Keratinocyte (primary cell): ENCODE measurements at places on chromosomes 12 and 14.

DNA sequence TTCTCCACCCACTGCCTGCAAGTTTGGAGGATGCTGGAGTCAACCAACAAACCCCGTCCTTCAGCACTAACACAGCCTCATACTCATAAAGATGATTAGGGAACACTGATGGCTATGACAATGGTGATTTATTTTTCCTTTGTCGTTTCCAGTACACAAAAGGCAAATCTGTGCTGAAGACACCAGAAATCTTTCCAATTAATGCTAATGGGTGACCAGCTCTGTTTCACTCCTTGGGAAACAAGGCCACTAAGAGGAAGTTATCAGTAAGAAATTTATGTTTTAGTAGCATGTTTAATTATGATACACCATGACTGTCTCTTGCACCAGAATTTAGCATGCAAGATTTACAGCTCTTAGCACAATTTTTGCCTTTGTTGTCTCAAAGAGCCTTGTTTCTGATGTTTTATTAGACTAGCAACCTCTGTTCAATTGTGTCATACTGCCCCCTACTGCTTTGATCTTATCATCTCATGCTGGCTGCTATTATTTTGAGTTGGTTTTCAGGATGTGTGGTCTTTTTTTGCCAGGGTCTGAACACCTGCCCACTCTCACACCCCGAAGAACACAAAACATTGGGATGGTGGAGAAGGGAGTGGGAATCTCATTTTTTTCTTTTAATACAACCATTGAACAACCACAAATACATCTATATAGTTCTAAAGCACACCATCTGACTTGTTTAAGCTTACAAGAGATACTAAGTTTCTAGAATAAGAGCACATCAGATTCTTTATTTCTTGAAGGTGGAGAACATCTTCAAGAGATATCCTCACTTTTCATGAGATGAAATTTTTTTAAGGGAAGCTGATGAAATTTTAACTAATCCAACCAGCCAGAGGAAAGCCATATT, 160.9 kb downstream of the SPTSSA start:
- no peak for DNase-seq
- H3K4me3 ChIP-seq: no peak overlapping the region
- no peaks in the 10 kb centered on the region for H3K27me3 ChIP-seq
- H3K36me3 ChIP-seq: no peaks in the 10 kb centered on the region
- no peak overlapping the region for H3K27ac ChIP-seq

DNA sequence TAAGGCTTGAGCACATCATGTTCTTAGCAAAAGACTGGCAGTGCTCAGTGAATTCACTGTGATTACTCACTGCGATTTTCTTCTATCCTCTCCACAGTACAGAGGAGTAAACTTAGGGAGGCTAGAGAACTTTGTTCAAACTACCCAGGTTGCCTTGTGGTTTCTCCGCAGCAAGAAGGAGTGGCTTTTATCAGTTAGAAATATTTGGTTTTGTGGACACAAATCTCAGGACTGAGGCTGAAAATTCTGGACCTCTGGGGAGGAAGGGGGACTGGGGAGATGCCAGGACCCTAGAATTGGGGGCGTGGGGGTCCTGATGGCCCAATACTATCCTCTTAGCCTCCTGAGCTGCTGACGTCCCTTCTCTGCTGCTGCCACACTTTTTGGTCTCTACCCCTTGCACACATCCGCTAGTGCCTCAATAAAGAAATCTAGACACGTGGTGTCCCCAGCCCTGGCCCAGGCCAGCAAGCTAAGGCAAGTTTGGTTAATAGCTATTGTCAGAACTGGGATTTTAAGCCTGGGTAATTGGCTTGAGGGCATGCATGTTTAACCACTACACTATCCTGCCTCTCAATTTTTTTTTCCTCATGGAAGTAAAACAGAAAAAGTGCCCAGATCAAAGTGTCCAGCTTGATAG, 842 bp downstream of the OAS2 start:
- DNase-seq: no peak
- H3K36me3 ChIP-seq: no peaks in the 10 kb centered on the region

- no peak for DNase-seq
- H3K27me3 ChIP-seq: no peaks in the 10 kb centered on the region
- H3K4me1 ChIP-seq: no peaks in the 10 kb centered on the region
- H3K4me3 ChIP-seq: no peak overlapping the region
Observed at GRCh38 chr12:57874166-57875108, 27.9 kb upstream of the CTDSP2 start.

GRCh38 chr12:127469331-127469730, 797.6 kb upstream of the TMEM132C start:
- no peaks in the 10 kb centered on the region for H3K27me3 ChIP-seq
- no peak overlapping the region for H3K4me3 ChIP-seq
- no peaks in the 10 kb centered on the region for H3K4me1 ChIP-seq
- no peaks in the 10 kb centered on the region for H3K36me3 ChIP-seq
- DNase-seq: no peak

DNA sequence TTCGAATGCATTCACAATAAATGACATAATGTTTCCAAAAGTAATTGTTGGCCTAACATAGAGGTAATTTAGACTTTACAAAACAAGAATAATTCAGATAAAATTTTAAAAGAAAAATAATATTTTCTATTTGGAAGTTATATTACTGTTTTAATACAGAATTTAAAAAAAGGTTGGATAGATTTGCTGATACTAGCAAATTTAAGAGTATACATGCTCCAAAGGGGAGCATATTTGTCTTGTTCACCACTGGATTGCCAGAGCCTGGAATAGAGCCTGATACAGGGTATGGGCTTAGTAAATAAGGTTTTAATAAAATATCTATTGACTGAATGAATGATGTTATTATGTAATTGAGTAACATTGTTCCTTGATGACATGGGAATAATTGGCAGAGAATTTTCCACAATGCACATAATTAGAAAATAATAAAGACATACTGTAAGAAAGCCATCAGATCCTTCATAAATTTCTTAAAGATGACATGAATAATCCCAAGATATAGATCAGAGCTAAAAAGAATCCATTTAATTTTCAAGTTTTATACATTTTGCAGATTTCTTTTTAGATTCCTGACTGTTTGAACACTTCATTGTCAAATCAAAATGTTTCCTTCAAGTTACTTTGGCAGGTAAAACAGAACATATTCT, 305.3 kb downstream of the SLC6A15 start:
- no peak for DNase-seq
- no peak overlapping the region for H3K4me3 ChIP-seq
- no peaks in the 10 kb centered on the region for H3K36me3 ChIP-seq
- no peaks in the 10 kb centered on the region for H3K4me1 ChIP-seq
- no peak overlapping the region for H3K27ac ChIP-seq

- H3K27me3 ChIP-seq: no peaks in the 10 kb centered on the region
- no peaks in the 10 kb centered on the region for H3K36me3 ChIP-seq
- no peak overlapping the region for H3K4me3 ChIP-seq
- H3K27ac ChIP-seq: no peak overlapping the region
- no peaks in the 10 kb centered on the region for H3K4me1 ChIP-seq
Observed at GRCh38 chr12:75190846-75191245, 18.8 kb downstream of the KCNC2 start.

DNA sequence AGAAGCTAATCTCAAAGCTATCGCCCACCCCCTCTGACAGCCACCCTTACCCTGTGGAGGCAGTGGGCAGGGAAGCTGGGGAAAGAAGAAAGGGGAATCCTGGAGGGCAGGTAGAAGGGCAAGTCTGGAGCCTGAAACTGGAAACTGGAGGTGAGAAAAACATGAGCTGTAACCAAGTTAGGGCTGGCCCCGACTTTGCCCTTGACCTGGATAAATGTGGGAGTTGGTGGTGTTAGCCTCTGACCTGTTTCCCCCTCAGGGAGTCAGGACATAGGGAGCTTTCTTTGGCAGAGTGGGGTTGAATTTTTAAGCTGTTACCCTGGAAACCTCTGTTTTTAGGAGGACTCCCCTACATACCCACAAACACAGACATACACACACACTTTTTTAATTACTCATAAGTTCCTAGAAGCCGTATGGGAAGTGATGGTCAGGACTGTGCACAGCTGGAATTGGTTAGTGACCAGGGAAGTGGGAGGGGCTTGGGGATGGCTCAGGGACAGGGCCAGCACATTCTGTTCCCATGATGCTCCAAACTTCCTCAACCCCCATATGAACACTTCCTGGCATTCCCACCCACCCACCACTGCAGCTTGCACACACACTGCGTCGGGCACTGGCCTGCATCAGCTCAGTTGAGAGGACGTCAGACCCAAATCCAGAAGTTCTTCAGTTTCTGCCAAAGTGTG, 5.0 kb upstream of the MMP19 start:
- peaks cover 15% of the 10 kb centered on the region for H3K4me1 ChIP-seq
- H3K27ac ChIP-seq: peak overlapping the region; percentile 75
- no peak overlapping the region for H3K4me3 ChIP-seq
- H3K36me3 ChIP-seq: no peaks in the 10 kb centered on the region

- H3K4me3 ChIP-seq: no peak overlapping the region
- no peaks in the 10 kb centered on the region for H3K27me3 ChIP-seq
- H3K36me3 ChIP-seq: peaks cover 2% of the 10 kb centered on the region
- H3K4me1 ChIP-seq: no peaks in the 10 kb centered on the region
- H3K27ac ChIP-seq: no peak overlapping the region
Observed at GRCh38 chr14:50813544-50813863, 17.5 kb downstream of the NIN start.

DNA sequence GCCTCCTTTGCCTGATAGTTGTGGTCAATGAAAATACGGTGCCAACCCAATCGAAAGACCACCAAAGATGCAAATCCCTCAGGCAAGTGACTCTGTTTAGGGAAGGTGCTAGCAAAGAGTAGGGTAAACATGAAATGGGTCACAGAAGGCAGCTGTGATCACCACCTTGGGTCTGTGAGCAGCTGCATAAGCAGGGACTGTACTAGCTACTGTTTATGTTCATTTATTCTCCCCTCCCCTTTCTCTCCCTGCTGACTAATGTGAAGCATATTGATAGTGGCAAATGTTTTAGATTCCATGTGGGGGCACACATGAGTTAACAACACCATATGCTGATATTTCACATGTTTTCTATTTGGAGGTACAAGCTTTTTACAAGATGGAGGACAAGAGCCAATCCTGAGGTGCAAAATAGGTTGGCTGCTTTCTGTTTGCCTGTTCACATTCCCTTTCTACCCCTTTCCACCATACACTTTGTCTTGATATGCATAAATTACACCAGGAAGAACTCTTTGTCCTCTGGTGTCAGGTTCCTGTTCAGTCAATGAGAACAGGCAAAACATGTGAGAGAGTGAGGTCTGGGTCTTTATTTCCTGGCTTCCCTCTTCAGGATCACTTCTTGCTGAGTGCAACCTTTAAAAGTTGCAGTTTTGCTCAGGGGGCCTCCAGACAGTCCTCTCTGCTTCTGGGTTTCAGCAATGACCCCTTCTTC, 71.1 kb downstream of the AVPR1A start:
- no peak overlapping the region for H3K27ac ChIP-seq
- H3K4me1 ChIP-seq: no peaks in the 10 kb centered on the region
- H3K27me3 ChIP-seq: no peaks in the 10 kb centered on the region
- H3K36me3 ChIP-seq: no peaks in the 10 kb centered on the region
- DNase-seq: no peak
- no peak overlapping the region for H3K4me3 ChIP-seq

- H3K4me3 ChIP-seq: no peak overlapping the region
- DNase-seq: no peak
- H3K27ac ChIP-seq: no peak overlapping the region
Observed at GRCh38 chr12:54182086-54182485, 6.7 kb downstream of the SMUG1 start.

GRCh38 chr14:100088226-100088625, 23.0 kb downstream of the EVL start:
- no peak for DNase-seq
- no peaks in the 10 kb centered on the region for H3K27me3 ChIP-seq
- H3K4me3 ChIP-seq: no peak overlapping the region
- no peak overlapping the region for H3K27ac ChIP-seq

DNA sequence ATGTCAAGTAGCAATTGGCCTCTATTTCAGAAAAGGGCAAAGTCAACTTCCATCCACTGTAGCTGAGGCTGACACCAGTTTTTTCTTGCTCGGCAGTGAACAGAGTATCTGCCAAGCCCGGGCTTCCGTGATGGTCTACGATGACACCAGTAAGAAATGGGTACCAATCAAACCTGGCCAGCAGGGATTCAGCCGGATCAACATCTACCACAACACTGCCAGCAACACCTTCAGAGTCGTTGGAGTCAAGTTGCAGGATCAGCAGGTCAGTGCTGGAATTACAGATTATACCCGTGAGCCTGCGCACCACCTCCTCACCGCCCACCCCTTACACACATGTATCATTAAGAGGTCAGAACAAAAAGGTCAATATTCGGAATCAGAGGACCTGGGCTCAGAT, 19.4 kb downstream of the EVL start:
- peaks cover 19% of the 10 kb centered on the region for H3K4me1 ChIP-seq
- H3K27ac ChIP-seq: peak overlapping the region; percentile 72
- H3K36me3 ChIP-seq: no peaks in the 10 kb centered on the region

GRCh38 chr12:103441437-103442181, 54.2 kb downstream of the C12orf42 start:
- no peak overlapping the region for H3K4me3 ChIP-seq
- no peak for DNase-seq
- no peak overlapping the region for H3K27ac ChIP-seq
- no peaks in the 10 kb centered on the region for H3K27me3 ChIP-seq
- no peaks in the 10 kb centered on the region for H3K36me3 ChIP-seq
- H3K4me1 ChIP-seq: no peaks in the 10 kb centered on the region

- H3K36me3 ChIP-seq: no peaks in the 10 kb centered on the region
- DNase-seq: no peak
- peaks cover 10% of the 10 kb centered on the region for H3K4me1 ChIP-seq
- no peaks in the 10 kb centered on the region for H3K27me3 ChIP-seq
- H3K4me3 ChIP-seq: no peak overlapping the region
- no peak overlapping the region for H3K27ac ChIP-seq
Observed at GRCh38 chr12:105457026-105457425, 126.5 kb downstream of the C12orf75 start.

- no peaks in the 10 kb centered on the region for H3K27me3 ChIP-seq
- H3K27ac ChIP-seq: peak overlapping the region; percentile 64
- H3K36me3 ChIP-seq: peaks cover 5% of the 10 kb centered on the region
Observed at GRCh38 chr12:75816897-75817296, 214.7 kb downstream of the PHLDA1 start.

DNA sequence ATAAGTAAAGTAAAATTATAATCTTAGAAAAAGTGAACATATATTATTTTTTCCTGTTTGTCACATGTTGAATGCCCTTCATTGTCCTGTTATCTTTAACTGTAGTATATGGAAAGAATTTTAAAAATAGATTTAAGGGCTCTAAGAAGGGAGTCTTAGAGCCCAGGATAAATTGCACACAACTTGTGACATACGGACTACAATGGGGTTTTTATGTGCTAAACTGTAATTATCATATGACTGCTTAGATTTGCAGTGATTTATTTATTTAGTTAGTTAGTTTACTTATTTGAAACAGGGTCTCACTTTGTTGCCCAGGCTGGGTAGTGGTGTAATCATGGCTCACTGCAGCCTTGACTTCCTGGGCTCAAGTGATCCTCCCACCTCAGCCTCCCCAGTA, 187.8 kb upstream of the HMGA2 start:
- DNase-seq: no peak
- H3K4me1 ChIP-seq: peaks cover 59% of the 10 kb centered on the region
- H3K27me3 ChIP-seq: no peaks in the 10 kb centered on the region
- H3K4me3 ChIP-seq: no peak overlapping the region
- no peaks in the 10 kb centered on the region for H3K36me3 ChIP-seq

GRCh38 chr12:27550653-27550975, 26.6 kb downstream of the PPFIBP1 start:
- peaks cover 5% of the 10 kb centered on the region for H3K36me3 ChIP-seq
- peaks cover 82% of the 10 kb centered on the region for H3K4me1 ChIP-seq
- peak overlapping the region; percentile 25 for H3K4me3 ChIP-seq
- peak overlapping the region; percentile 94 for H3K27ac ChIP-seq
